Stimulated activated CD8-positive, alpha-beta memory T cell treated with anti-CD3 and anti-CD28 coated beads, Interleukin-4, amount 100 ng/mL, for 24 hours (primary cell): ENCODE measurements at places on chromosomes 7 and 10.

GRCh38 chr7:26533217-26533616 lies 241.6 kb downstream of the SNX10 start:
- DNase-seq, result no peak

- DNase-seq, result no peak
Observed at GRCh38 chr7:51949726-51950644, 633.4 kb upstream of the COBL start.

DNA sequence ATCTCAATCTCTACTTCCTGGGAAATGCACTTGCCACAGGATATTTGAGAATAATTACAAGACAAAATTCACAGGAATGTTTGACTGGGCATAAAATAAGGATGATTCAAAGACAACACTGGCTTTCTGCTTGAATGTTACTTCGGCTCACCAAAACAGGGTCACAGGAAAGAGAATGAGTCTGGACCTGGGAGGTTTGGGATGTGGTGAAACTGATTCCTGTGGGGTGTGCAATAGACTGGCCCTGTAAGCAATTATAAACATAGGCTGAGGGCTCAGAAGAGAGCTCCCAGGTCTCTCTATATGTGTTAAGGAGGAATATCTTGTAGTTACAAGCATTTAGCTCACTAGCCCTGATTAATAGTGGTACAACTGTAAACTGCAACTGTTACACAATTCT lies 613.9 kb upstream of the CELF2 start:
- DNase-seq, result no peak

DNA sequence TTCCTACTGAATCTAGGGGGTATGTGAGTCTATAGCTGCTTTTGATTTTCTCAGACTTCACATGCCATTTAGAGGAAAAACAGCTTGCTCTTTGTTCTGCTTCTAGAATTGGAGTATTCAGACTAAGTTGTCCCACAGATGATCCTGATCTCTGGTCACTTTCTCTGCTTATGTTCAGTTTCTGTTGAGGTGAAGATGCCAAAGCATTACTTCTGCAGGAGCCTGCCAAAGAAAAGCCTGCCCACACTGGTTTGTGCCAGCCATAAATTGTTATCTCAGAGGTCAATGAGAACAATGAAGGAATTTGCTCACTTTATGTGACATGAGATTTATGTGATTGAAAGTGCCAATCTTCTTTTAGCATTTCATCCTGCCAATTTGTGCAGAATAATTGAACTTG lies 163.6 kb downstream of the CDK14 start:
- DNase-seq, result no peak

DNA sequence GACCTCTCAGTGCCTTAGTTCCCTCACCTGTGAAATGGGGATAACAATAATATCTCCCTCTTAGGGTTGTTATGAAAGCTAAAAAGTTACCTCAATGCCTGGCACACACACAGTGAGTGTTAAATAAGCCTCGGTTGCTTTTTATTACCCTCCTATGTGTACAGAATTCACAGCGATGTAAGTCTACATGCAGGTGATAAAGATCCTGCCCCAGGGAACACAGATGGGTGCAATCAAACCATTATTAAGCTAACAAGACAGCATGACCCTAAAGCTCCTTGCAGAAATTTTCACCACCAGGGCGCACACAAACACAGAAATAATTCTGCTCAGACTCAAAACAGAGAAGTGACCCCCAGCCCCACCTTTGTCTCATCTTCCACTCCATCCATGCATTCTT lies 261.9 kb downstream of the SNX10 start:
- no peak for DNase-seq

DNA sequence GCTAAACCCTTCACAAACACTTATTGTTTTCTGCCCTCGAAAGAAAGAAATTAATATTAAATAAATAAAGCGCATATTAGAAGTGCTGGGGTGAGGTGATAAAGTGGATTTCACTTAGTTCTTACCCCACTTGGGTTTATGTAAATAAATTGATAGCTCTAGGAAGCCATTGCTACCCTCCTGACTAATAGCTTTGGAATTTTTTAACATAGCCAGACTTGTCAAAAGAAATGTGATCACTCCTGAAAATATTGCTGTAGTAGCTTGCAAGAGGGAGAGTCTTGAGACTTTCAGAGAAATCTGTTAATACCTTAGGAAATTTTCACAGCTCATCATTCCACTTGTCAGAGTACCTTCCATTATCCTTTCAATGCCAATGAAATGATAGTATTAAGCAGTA lies 7.6 kb downstream of the ARL5B start:
- no peak for DNase-seq

DNA sequence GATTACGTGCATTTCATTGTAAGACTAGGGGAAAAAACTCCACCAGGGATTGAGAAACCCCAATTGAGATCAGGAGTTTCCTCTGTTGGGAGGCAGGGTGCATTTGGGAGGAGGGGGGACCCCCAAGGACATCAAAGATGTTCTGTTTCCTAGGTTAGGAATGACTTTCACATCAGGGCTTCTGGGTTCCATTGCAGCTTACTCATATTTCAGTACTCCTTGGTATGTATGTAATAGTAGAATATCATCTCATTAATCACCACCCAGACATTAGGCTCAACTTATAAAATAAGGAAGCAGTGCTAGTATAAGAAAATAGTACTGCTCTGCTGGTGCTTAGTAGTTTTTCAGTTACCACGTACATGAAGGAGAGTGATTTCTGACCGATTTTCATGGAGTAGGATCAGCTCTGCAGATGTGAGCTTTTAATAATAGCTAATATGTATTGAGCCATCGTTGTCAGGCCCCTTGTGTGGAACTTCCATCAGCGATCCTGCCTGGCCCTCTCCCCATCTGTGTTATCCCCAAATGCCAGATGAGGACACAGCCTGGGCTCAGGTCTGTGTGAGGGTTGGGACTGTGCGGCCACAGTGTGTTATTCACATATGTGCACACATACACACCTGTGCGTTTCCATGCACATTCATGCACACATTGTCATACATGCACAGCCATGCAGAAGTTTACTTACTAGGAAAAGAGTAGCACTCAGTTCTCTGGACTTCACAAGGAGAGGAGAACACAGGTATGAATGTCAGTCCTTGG lies 23.5 kb downstream of the UPP1 start:
- DNase-seq, result no peak

DNA sequence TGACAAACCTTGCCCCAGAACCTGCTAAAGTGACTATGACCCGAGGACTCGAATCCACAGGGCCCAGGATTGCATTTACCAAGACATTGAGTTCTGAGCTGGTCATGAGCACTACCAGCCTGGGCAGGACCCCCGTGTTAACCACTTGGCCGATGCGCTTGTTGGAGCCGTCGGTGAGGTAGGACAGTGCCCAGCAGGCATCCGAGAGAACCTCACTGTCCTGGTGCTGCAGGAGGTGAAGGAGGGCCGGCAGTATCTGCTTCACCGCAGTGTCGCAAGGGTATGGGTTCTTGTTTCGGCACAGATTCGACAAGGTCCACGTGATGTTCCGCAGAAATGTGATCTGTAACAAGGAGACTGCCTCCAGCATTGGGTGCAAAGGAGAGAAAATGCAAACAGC lies 19.7 kb downstream of the KPNA7 start:
- no peak for DNase-seq

DNA sequence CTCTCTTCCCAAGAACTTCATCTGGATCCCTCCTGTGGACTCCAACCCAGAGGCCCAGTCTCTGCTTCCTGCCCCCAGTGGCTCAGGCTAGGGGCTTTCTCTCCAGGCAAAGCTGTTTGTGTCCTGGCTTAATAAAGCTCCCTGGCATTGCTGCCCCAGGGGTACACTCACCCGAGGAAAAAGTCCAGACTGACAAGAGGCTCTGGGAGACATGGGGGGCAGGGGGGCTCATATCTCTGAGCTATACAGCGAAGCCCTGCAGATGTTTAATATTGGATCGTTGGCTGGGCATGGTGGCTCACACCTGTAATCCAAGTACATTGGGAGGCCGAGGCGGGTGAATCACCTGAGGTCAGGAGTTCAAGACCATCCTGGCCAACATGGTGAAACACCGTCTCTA lies 10.7 kb upstream of the COMTD1 start:
- no peak for DNase-seq

GRCh38 chr10:103882285-103883007 lies 27.1 kb upstream of the SH3PXD2A start:
- DNase-seq, result no peak

DNA sequence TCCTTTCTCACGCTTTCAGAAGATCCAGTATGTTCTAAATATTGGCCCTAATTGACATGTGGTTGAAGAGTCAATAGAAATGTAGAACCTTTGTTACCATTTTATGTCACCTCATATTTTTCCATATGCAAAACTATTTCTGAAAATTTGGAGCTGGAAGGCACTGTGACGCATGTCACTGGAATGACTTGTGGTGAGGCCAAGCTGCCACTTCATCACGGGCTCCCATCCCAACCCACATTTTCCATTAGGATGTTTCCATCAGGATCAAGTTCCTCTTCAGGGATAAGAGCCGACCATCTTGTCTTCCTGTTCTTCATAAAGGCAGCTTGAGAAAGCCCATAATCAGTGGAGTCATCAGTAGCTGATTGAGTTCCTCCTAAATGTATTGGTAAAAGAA lies 1241.7 kb downstream of the GATA3 start:
- DNase-seq, result no peak

DNA sequence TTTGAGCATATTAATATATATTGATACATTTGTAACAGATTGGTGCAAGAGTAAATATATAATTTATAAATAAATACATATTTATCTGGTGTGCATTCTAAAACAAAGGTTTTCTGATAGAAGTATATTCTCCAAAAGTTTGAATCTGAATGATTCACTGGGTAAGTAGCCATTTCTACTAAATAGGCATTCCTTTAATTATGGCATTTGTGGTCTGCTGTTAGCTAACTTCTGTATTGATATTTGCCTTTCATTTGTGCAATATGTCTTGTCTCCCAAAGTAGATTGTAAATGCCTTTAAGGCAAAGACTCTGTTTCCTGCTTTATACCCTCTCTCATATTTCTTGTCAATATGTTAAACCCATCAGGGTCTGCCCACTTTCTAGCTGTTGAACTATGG lies 11.1 kb upstream of the ARID5B start:
- no peak for DNase-seq

DNA sequence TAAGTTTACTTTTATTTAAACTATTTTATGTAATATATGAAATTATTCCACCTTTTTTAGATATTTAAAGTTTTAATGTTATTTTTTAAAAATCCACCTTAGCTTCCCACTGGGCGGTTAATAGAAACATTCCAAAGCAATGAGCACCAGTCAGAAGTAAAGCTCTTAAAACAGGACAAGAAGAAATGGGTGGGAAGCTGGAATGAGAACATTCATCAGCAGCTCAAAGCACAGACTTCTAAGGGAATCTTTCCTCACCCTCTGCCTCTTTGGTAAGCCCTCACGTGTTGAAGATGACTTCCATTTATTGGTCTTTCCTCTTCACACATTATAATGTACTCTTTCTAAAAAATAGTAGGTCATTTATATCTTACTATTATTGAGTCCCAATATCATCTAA lies 3.1 kb downstream of the AGMO start:
- DNase-seq, result no peak

DNA sequence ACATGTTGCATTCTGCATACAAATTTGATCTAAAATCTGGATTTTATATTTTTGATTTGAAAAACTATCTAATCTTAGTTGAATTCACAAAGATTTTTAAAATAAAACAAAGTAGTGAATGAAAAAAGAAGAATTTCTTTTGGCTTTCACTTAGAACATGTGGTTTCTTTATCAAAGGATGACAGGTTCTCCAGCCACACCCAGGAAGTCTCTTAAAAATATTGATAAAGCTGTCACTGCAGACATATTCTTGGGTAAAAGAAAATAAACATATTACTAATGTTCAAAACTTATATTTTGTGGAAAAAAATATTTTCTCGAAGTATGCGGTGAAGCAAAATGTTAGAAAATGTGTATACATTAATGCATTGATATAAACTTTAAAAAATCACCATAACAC lies 44.3 kb downstream of the ARL4A start:
- DNase-seq, result no peak

- no peak for DNase-seq
Observed at GRCh38 chr7:19762631-19763030, 10.8 kb downstream of the TMEM196 start.

- no peak for DNase-seq
Observed at GRCh38 chr10:110172155-110172554, 35.2 kb upstream of the MXI1 start.

- no peak for DNase-seq
Observed at GRCh38 chr10:119346095-119346832, 138.9 kb downstream of the GRK5 start.

- DNase-seq, result no peak
Observed at GRCh38 chr10:31745612-31746376, 182.8 kb downstream of the ARHGAP12 start.

GRCh38 chr7:9691286-9691685 lies 1257.9 kb downstream of the NXPH1 start:
- no peak for DNase-seq

- DNase-seq, result no peak
Observed at GRCh38 chr7:101952355-101953247, 135.2 kb downstream of the CUX1 start.

- DNase-seq, result no peak
Observed at GRCh38 chr10:111146025-111146640, 69.3 kb downstream of the ADRA2A start.

- DNase-seq, result no peak
Observed at GRCh38 chr10:18113881-18114280, 26.3 kb upstream of the CACNB2 start.

DNA sequence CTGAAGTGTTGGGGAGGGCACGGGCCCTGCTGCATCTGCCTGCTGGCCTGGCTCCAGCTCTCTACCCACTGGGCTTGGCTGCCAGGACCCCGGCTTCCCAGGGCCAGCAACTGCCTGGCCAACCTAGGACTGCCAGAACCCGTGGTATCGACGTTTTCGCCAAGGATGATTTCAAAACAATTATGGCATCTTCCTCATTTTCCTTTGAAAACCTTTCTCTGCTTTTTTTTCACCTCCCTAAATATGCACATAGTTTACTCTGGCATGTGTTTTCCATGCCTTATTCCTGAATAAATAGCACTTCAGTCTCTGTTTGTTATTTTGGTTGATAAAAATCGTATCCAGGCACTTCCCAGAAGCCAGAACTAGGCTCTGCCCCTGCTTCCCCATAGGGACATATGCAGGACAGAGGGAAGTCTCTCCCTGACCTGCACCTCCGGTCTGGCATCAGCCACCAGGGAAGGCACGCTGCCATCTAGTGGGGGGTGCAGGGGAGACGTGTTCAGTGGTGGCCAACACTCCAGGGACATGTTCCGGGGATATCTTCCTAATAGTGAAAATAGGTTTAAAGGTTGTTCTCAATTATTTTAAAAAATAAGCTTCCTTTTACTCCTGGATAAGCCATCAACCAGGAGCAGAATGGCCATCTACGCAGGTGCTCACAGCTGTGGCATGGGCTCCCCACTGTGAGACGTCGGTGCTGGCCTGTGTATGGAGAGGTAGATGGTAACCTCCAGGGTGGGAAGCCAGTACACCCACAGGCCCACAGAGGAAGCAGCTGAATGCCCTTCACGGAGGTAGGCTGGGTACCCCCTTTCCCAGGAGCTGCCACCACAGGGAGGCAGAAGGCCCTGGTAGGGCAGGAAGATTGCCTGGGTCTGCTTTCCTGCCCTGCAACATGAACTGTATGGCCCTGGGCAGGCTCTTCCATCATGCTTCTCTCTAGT lies 30.7 kb upstream of the ANTXRL start:
- peak; percentile 35 for DNase-seq
